ENCODE measurements at places on chromosomes 4 and X.

DNA sequence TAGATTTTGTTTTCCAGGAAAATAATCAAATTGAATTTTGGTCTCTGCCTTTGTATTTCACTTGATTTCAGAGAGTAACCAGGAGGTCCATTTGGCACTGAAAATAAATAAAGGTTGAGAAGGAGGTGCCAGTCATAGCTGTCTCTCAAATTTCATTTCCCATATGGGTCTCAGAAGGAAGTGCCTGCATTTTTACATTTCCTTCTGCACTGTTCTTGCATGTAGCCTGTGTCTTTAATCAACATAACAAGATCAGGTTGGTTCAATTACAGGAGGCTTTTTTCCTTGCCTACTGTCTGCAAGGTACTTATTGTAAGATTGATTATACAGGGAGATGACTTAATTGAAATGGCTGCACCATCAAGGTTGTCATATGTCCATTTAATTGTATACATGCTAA, 15.7 kb downstream of the LRRC66 start:
- DNase-seq, result no peak

GRCh38 chr4:165994701-165995100, 121.7 kb downstream of the TLL1 start:
- no peak for DNase-seq

GRCh38 chr4:25346913-25347312, 30.1 kb upstream of the ANAPC4 start:
- DNase-seq, result no peak

DNA sequence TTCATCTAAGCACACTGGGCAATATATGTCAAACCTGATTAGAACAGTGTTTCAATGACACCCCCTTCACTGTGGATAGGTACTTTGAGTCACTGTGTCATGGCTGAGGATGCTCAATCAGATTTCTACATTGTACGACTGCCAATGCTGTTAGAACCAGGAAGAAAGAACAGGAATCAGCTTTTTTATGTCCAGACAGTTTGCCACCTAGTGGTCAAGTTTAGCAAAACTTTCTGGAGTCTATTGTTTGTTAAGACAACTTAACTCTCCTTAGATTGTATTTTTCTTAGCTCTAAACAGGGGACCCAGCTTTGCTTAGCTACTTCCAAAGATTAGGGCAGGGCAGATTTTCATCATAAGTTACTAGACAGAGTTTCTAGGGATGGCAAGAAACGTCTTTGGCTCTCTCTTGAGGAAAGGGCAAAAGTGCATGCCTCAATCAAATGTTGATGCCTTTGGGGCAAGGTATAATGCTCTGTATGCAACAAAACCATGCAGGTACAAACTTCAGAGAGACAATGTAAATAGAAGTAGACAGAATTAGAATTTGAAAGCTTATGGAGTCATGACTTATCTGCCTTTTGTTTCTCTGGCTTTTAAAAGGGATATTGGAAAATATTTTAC, 40.5 kb upstream of the BMP3 start:
- no peak for DNase-seq

DNA sequence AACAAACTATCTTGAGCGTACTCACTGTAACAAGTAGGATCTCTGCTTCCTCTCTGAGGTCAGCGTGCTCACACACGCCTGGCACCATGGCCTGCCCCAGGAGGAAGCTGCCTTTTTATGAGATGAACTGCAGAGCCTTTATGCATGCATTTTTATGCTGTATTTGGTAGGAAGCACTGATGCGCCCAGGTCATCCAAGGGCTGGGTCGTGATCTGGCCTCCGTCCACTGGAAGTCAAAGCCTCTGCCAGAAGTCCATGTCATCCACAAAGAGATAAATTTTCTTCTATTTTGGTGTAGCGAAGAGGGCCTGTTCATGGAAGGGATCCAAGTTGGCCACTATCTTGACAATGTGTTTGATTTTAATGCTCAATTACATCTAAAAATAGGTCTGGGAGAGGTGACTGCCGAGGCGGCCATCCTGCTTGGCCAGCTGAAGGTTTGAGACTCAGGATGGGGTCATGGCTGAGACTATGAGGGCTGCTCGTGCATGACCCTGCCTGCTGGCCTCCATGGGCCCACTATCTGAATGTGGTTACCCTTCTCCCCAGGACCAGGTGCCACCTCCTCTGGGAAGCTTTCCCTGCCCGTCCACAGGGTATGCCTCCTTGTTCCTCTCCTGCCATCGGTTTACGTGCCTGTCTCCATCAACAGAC, 50.3 kb downstream of the HTRA3 start:
- DNase-seq, result no peak

DNA sequence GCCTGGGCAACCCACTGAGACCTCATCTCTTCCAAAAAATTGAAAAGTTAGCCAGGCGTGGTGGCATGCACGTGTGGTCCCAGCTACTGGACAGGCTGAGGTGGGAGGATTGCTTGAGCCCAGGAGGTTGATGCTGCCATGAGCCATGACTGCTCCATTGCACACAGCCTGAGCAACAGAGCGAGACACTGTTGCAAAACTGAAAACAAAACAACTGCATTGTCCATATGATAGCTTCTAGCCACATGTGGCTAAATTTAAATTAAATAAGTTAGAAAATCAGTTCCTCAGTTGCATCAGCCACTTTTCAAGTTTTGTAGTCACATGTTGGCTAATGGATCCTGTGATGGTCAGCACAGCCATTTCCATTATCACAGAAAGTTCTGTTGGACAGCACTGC, 67.9 kb downstream of the GAB1 start:
- no peak for DNase-seq

- no peak for DNase-seq
These were observed 1216.5 kb downstream of the RAPGEF2 start for GRCh38 chr4:160319221-160319867.

- DNase-seq, result peak; percentile 39
These were observed 119.5 kb upstream of the AFF2 start for GRCh38 chrX:148380650-148381561.
